Endothelial cell of umbilical vein (primary cell): ENCODE measurements at places on chromosomes 3 and 15. TPM values are rescaled to one million over a fixed set of nuclear protein-coding genes. Genes with fewer than 3 reads are reported as not detected.
A peak's percentile ranks its signal among the peaks of the same experiment; 100 is the strongest.

- no peak for DNase-seq
Measured at GRCh38 chr15:25985165-25985564, 122.0 kb upstream of the ATP10A start.

MINAR1 gene
- 0.93 and 1.3 TPM in 2 replicates for total RNA-seq

DNA sequence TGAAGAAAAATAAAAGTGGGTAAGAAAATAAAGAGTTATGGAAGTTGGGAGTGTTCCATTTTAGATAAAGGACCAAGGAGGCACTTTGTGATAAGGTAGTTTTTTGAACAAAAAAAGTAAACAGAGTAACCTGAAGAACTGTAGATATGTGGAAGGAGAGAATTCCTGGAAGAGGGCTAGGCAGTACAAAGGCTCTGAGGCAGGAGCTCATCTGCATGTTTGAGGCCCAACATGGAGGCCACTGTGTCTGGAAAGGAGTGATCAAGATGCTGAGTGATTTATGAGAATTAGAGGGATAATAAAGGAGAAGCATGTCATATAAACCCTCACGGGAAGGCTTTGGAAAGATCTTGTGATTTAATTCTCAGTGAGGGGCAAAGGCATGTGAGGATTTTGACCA is 126.5 kb downstream of the DTWD1 start:
- no peak for DNase-seq

CHRNB4 gene
- total RNA-seq, result not detected in 2 replicates

DNA sequence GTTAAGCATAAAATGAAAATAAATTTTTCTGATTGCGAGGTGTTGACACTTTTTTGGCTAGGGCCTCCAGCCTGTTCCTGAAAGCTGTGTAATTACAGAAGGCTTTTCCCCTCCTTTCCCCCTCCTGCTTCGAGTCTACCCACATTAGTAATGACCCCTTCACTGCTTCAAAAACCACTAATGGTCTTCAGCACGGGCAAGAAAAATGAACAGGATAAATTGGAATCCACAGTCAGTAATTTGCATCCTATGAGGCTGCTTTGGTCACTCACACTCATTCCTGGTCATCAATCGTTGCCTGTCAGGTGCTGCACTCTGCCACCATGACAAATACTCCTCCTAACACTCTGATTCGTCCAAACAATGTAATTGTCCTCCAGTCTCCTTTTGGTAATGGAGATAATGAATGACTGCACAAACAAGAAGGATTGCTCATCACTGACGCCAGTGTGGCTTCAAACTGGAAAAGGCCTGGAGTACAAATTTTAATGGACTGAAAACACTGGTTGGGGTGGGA is 148.6 kb downstream of the MEIS2 start:
- peak; percentile 10 for DNase-seq

GRCh38 chr15:75994220-75994619 is 18.0 kb downstream of the NRG4 start:
- no peak for DNase-seq

IFT57 gene
- total RNA-seq, result 23.4 and 25.1 TPM in 2 replicates
